Stimulated activated CD8-positive, alpha-beta memory T cell treated with anti-CD3 and anti-CD28 coated beads, Interleukin-4, amount 100 ng/mL, for 1 hour (primary cell): ENCODE measurements at places on chromosomes 7 and 10.
A peak's percentile ranks its signal among the peaks of the same experiment; 100 is the strongest.

GRCh38 chr7:4113976-4114375 lies 568.1 kb upstream of the FOXK1 start:
- no peak for DNase-seq

- no peak for DNase-seq
Observed at GRCh38 chr10:43235070-43235900, 31.6 kb downstream of the RASGEF1A start.

GRCh38 chr7:98165827-98166667 lies 45.2 kb upstream of the BHLHA15 start:
- no peak for DNase-seq

GRCh38 chr7:130435311-130435854 lies 5.4 kb downstream of the CEP41 start:
- DNase-seq, result no peak

DNA sequence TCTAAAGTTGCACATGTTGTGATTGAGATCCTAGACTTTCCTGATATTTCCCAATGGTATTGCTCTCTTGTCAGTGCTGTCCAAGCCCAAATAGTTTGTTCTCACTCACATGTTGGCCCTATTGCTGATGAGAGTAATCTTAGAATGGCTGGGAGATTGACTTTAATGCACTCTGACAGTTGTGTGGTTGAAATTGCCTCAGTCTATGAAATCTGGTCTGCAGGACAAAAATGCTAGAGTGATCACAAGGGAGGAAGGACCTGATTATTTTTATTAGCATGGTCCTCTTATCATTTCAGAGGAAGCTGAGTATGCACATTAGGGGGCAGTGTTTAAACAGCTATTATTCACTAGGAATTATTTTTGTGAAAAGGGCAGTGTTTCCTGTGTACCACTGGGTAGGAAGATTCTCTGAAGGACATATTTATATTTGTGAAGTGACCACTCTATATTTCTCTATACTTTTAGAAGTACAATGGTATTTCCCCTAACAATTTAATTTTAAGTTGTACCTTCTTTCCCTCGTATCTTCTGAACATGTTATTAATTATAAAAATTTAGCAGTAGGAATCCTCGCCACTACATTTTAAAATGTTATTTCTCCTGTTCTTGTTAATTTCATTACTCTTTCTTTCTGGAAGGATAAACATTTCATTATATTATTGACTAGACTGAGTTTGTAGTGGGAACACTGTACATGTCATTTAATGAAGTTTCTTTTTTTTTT lies 64.4 kb downstream of the SUGCT start:
- DNase-seq, result no peak

- no peak for DNase-seq
Observed at GRCh38 chr10:3781468-3782145, 3.4 kb downstream of the KLF6 start.

GRCh38 chr10:94232711-94233383 lies 129.9 kb downstream of the NOC3L start:
- DNase-seq, result no peak

DNA sequence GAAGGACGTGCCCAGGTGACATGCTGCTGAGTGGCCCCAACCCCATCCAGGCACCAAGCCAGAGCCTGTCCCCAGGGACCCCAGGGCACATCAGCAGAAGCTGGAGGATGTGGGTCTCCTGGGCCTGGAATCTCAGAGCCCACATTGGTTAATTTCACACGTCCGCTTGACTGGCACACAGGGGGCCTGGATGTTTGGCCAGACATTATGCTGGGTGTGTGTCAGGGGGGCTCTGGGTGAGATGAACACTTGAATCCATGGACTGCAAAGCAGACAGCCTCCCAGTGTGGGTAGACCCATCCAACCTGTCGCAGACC lies 79.1 kb upstream of the RET start:
- DNase-seq, result no peak

GRCh38 chr10:67004690-67005089 lies 78.9 kb downstream of the LRRTM3 start:
- DNase-seq, result no peak

DNA sequence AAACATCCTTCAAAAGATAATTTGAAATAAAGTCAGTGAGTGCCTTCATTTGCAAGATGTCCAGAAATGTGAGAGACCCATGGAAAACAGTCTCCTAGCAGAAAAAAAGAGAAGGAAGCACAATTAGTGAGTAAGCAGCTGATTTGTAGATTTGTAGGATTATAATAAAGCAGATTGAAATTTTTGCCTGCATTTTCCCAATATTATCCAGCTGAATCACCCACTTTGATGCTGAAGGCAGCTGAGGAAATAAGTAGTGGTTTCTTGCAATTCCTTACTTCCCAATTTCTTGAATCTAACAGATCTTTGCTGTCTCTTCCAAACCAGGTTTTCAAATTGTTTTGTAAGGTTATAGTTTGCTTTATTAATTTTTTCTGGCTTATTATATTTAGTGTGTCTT lies 181.4 kb downstream of the GNAT3 start:
- DNase-seq, result no peak

- DNase-seq, result peak; percentile 39
Observed at GRCh38 chr7:105677817-105678573, 96.7 kb upstream of the EFCAB10 start.

DNA sequence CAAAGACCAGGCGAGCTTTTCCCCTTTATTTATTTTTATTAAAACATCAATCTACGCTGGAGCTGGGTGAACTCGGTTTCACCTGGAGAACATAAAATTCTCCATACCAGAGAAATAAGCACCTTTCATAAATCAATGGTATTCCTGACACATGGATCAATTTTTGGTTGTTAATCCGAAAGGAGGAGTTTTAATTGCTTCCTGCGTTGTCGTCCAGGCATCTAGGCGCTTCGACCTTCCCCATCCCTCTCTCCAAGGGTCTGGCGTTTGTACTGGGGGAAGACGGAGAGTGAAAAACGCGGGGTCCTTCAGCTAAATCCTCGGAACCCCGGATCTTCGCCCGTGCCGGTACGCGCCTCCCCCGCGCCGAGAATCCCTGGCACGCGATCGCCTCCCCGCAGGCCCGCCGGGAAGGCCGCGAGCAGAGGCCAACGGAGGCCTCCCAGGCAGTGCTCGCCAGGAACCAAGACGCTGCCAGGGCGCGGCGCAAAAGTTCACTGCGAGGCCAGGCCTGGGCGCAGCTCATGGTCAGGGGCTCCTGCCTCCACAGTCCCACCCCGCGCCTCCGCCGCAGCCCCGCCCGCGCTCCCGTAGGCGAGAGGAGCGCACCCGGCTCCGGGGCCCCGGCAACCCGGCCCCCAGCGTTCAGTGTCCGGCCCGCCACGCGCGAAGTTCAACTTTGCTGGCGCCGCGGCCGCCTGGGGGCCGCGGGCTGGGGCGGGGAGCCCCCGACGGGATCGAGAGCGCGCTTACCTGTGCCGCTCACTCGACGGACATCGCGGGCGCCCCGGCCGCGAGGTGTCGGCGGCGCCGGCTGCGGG lies 8.3 kb upstream of the EBF3 start:
- no peak for DNase-seq
